ENCODE measurements at places on chromosomes 6 and 20. TPM values are rescaled to one million over a fixed set of nuclear protein-coding genes. Genes with fewer than 3 reads are reported as not detected.

DNA sequence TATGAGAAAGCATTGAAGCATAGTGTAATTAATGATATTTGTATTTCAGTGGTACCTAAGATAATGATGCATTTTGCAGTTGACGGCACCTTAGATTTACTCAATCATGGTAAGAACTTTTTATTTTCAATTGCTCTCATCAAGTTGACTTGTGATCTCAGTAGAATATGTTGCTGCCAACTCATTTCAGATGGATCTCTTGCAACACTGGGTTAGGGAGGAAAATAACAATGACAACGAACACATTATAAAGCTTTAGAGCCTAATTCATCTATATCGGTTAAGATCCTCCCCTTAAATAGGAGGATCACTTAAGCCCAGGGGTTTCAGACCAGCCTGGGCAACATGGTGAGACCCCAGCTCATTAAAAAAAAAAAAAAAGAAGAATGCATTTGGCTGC, 18.0 kb upstream of the TBC1D22B start:
- H3K27ac ChIP-seq, result no peak overlapping the region
- no peaks in the 10 kb centered on the region for H3K27me3 ChIP-seq
- DNase-seq, result no peak
- no peak overlapping the region for H3K4me3 ChIP-seq

DNA sequence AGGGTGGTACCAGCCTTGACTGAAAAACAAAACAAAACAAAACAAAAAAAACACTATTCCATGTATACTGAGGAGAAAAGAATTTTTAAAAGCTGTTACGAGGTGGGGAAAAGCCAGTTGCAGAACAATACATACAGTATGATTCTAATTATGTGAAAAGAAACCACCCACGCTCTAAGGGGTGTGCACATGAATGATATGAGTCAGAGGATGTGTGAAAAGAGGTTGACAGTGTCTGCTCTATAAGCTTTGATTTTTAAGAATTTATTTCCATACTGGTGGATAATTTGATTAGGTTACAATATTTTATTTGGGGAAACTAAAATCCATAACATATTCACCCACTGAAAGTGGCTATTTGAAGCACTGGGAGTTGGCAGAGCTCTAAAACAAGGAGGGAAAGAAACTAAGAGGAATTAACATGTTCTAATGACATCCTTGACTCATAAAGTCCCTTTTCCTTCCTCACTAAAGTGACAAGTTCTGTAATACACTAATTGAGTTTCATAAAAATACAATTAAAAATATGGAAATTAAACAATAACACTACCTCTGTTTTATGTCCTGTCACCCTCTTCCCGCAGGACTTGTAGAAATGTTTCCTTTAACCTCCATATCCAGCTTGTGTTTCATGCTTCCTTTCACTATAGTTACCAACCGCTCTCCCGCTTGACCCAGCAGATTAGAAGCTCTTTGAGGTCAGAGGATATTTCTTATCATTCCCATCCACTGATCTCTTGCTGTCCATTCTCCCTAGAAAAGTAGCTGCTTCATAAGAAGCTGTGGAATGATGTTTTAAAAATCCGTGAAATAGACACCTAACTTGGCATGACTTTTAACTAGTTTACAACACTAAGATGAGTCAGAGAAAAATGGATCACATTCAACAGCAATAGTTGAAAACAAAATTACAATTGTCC, 118.6 kb upstream of the CCDC28A start:
- peaks cover 12% of the 10 kb centered on the region for H3K27me3 ChIP-seq
- H3K27ac ChIP-seq, result no peak overlapping the region
- no peak for DNase-seq
- H3K4me1 ChIP-seq, result peaks cover 14% of the 10 kb centered on the region
- H3K36me3 ChIP-seq, result no peaks in the 10 kb centered on the region

The ENPP5 gene
- total RNA-seq, result 0.07 TPM

DNA sequence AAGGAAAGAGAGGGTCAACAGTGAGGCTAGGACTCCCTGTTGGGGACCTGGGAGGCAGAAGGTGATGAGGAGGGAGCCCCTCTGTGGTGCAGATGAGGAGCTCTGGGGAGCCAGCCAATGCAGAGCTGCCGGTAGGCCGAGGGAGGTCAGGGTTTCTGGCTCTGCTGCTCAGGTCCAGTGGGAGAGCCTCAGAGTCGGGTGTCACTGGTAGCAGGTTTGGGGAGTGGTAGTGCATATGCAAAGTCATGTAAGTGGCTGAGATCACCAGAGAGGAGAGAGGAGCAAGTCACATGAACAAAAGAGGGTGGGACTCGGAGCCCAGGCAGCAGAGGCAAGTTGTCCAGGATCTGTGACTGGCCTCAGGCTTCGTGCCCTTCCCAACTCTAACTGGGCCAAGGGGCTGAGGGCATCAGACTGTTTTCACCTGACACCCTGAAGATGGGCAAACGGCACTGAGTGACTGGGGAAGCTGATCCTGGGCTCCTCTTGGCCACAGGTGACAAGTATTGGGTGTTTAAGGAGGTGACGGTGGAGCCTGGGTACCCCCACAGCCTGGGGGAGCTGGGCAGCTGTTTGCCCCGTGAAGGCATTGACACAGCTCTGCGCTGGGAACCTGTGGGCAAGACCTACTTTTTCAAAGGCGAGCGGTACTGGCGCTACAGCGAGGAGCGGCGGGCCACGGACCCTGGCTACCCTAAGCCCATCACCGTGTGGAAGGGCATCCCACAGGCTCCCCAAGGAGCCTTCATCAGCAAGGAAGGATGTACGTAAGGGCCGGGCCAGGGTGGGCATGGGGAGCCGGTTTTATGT, 6.6 kb downstream of the MMP24OS start:
- no peak overlapping the region for H3K4me3 ChIP-seq
- peak overlapping the region; percentile 76 for H3K27ac ChIP-seq
- no peak for DNase-seq
- H3K36me3 ChIP-seq, result peaks cover 15% of the 10 kb centered on the region
- peaks cover 13% of the 10 kb centered on the region for H3K4me1 ChIP-seq

The SLPI gene
- 0.37 TPM for total RNA-seq

Data from activated CD4-positive, alpha-beta T cell treated with anti-CD3 and anti-CD28 coated beads, Interleukin-2, amount 10 ng/mL, durations not matched to agents 7 days and 5 days (primary cell).